ENCODE measurements at places on chromosomes 2 and 18. TPM values are rescaled to one million over a fixed set of nuclear protein-coding genes. Genes with fewer than 3 reads are reported as not detected.

RNU2-63P gene
- total RNA-seq = not detected

GRCh38 chr18:75201282-75202270 lies 7.4 kb downstream of the PTGR3 start:
- DNase-seq = no peak
- peak overlapping the region; percentile 97 for H3K27ac ChIP-seq
- no peak overlapping the region for H3K4me3 ChIP-seq

GRCh38 chr2:231386446-231386845 lies 9.1 kb upstream of the B3GNT7 start:
- no peaks in the 10 kb centered on the region for H3K27me3 ChIP-seq
- no peak for DNase-seq
- H3K27ac ChIP-seq = no peak overlapping the region
- no peaks in the 10 kb centered on the region for H3K4me1 ChIP-seq
- no peak overlapping the region for H3K4me3 ChIP-seq

DNA sequence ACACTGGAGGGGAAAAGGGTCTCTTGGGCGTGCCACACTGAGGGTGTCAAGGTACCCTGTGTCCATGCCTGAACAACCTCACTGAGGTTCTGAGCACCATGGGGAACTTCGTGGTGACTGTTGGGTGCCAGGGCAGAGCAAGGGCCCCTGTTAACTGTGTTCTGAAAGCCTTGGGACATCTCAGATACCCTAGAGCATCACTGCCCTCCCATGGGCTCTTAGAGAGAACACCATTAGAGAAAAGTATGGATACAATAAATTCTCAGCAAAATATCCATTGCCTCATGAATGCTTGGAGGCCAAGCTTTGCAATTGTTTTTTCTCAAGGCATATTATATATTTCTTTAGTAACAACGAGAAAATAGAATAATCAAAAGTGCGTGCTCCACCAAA lies 488.5 kb upstream of the NRP2 start:
- no peak overlapping the region for H3K4me3 ChIP-seq
- H3K27ac ChIP-seq = no peak overlapping the region
- H3K4me1 ChIP-seq = no peaks in the 10 kb centered on the region
- H3K27me3 ChIP-seq = no peaks in the 10 kb centered on the region
- DNase-seq = no peak

NEUROD1 gene
- total RNA-seq = not detected

SCN3A gene
- 1.9 TPM for total RNA-seq

DNA sequence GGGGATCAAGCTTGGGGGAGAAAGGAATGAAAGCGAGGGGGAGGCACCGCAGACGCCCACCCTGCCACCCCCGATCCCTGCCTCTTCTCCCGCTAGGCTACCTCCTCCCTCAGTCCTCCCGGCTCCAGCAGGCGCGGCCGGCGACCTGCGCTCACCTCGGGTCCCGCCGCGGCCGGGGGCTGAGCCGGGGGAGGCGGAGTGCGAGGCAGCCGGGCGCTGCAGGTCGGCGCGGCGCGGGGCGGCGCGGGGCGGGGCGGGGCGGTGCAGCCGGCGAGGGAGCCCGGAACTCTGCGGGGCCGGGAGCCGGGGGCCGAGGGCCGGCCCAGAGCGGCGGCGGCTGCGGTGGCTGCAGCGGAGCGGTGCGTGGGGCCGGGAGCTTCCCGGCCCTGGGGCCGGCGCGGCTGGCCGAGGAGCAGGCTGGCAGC lies 477 bp downstream of the ACVR1 start:
- peak; percentile 71 for DNase-seq
- no peaks in the 10 kb centered on the region for H3K36me3 ChIP-seq
- no peaks in the 10 kb centered on the region for H3K27me3 ChIP-seq
- peaks cover 22% of the 10 kb centered on the region for H3K4me1 ChIP-seq

DNA sequence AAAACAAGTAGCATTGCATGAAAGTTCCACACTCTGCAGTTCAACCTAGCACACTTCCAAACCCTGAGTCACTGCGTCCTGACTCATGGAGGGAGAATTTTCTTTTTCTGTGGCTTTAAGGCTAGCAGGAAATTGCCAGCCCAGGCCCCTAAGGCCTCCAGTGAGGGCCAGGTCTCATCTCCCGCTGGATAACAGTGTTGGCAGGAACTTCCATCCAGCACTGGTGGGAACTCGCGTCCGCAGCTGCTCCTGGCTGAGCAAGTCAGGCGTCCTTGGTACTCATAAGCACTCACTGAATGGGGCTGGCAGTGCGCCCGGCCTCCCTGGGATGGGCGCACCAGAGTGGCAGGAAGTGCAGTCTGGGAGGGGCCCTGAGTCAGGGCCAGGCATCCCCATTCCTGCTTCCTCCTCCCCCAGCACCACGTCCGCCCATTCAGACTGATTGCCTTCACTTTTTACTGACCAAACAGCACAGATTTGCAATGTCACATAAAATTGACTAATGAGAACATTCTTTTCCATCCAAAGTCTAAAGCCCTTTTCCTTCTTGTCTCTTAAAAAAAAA lies 14.3 kb downstream of the MALL start:
- peak; percentile 94 for DNase-seq
- H3K27ac ChIP-seq = peak overlapping the region; percentile 86
- H3K4me3 ChIP-seq = no peak overlapping the region
- H3K4me1 ChIP-seq = peaks cover 59% of the 10 kb centered on the region

GRCh38 chr2:226403369-226403768 lies 396.3 kb downstream of the IRS1 start:
- H3K4me1 ChIP-seq = no peaks in the 10 kb centered on the region
- H3K27ac ChIP-seq = no peak overlapping the region
- no peak for DNase-seq
- H3K27me3 ChIP-seq = no peaks in the 10 kb centered on the region
- H3K4me3 ChIP-seq = no peak overlapping the region

DNA sequence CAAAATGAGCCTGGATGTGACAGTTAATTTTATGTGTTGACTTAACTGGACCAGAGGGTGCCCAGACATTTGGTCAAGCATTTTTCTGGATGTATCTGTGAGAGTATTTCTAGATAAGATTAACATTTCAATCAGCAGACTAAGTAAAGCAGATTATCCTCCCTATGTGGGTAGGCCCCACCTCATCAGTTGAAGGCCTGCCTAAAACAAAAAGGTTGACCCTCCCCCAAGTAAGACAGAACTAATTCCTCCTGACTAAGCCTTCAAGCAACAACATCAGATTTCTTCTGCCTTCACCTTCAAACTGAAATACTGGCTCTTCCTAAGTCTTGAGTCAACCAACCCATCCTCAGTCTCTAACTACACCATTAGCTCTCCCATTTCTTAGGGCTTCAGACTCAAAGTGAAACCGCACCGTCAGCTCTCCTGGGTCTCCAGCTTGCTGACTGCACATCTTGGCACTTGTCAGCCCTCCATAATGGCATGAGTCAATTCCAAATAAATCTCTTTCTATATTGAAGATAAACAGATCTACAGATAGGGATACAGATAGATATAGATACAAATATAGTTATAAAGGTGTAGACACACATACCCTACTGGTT lies 47.9 kb downstream of the MEMO1 start:
- H3K4me1 ChIP-seq = peaks cover 9% of the 10 kb centered on the region
- no peaks in the 10 kb centered on the region for H3K27me3 ChIP-seq
- H3K27ac ChIP-seq = no peak overlapping the region
- DNase-seq = no peak

- no peak overlapping the region for H3K4me3 ChIP-seq
- no peak for DNase-seq
- no peaks in the 10 kb centered on the region for H3K27me3 ChIP-seq
- H3K27ac ChIP-seq = no peak overlapping the region
- no peaks in the 10 kb centered on the region for H3K36me3 ChIP-seq
- no peaks in the 10 kb centered on the region for H3K4me1 ChIP-seq
Measured at GRCh38 chr2:119255760-119256581, 32.3 kb downstream of the STEAP3 start.

GRCh38 chr2:211867845-211868451 lies 670.7 kb downstream of the ERBB4 start:
- H3K4me1 ChIP-seq = no peaks in the 10 kb centered on the region
- H3K27ac ChIP-seq = no peak overlapping the region
- H3K4me3 ChIP-seq = no peak overlapping the region
- no peaks in the 10 kb centered on the region for H3K36me3 ChIP-seq
- H3K27me3 ChIP-seq = no peaks in the 10 kb centered on the region

DNA sequence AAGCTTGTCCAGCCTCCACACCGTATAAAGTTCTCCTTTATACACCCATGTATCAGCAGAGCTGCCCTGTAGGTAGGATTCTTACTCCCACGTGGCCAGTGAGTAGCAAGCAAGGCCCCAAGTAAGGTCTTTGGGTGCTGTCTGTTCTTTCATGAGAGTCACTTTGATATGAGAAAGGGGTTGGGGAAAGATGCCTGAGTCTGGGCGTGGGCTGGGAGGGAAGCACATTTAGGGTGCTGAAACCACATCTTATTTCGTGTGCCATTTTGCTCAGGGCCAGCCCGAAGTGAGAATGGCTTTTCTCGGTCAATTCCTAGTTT lies 436 bp upstream of the ITPRIPL1 start:
- peaks cover 66% of the 10 kb centered on the region for H3K27me3 ChIP-seq
- DNase-seq = no peak
- H3K27ac ChIP-seq = peak overlapping the region; percentile 44

GRCh38 chr2:223585666-223586065 lies 16.5 kb downstream of the SCG2 start:
- no peak for DNase-seq
- no peak overlapping the region for H3K4me3 ChIP-seq
- no peak overlapping the region for H3K27ac ChIP-seq
- H3K36me3 ChIP-seq = no peaks in the 10 kb centered on the region
- H3K4me1 ChIP-seq = no peaks in the 10 kb centered on the region

TLX2 gene
- 0.96 TPM for total RNA-seq

- H3K4me3 ChIP-seq = no peak overlapping the region
- H3K4me1 ChIP-seq = no peaks in the 10 kb centered on the region
- DNase-seq = no peak
- H3K27ac ChIP-seq = no peak overlapping the region
- H3K27me3 ChIP-seq = no peaks in the 10 kb centered on the region
- H3K36me3 ChIP-seq = no peaks in the 10 kb centered on the region
Measured at GRCh38 chr18:63617915-63618234, 26.2 kb downstream of the SERPINB4 start.

KIF5C gene
- 2.0 TPM for total RNA-seq

SDC1 gene
- 109 TPM for total RNA-seq

GRCh38 chr18:45974088-45974536 lies 7.0 kb upstream of the EPG5 start:
- no peaks in the 10 kb centered on the region for H3K36me3 ChIP-seq
- H3K4me3 ChIP-seq = no peak overlapping the region
- no peak overlapping the region for H3K27ac ChIP-seq
- H3K27me3 ChIP-seq = no peaks in the 10 kb centered on the region
- DNase-seq = peak; percentile 71
- H3K4me1 ChIP-seq = peaks cover 5% of the 10 kb centered on the region

DNA sequence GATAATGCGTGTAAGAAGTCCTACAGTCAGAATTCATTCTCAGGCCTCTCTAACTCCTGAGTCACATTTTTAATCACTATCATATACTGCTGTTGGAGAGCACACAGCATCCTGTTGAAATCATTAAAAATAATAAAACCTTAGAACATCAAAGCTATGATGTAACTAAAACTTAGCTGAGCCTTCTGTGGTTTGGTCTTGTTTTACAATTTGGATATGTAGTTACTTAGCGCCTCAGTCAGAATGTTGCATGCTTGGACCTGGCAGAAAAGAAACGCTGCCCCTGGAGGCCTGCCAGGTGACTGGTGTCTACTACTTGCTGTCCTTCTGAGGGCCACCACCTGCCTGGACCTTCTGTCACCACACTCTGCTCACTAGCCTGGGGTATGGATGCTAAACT lies 261.1 kb upstream of the RASGRP3 start:
- peak overlapping the region; percentile 17 for H3K27ac ChIP-seq
- no peak overlapping the region for H3K4me3 ChIP-seq
- no peaks in the 10 kb centered on the region for H3K27me3 ChIP-seq
- no peak for DNase-seq

DNA sequence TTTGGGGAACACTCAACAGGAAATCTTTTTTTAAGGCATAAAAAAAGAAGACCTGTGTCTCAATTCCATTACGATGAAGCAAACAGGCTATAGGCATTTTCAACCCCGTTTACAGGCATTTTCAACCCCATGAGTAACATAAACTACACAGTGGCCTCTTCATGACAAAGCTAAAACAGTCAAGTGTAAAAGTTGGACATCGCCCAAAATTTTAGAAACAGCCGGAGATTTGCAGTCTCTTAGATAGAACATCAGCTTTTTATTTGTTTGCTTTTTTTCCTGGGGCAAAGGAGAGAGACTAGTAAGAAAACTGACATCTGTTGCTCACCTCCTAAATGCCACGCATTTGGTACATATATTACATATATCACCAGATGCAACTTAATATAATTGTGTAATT lies 173.7 kb downstream of the CMPK2 start:
- DNase-seq = no peak
- no peaks in the 10 kb centered on the region for H3K27me3 ChIP-seq
- no peak overlapping the region for H3K27ac ChIP-seq

DNA sequence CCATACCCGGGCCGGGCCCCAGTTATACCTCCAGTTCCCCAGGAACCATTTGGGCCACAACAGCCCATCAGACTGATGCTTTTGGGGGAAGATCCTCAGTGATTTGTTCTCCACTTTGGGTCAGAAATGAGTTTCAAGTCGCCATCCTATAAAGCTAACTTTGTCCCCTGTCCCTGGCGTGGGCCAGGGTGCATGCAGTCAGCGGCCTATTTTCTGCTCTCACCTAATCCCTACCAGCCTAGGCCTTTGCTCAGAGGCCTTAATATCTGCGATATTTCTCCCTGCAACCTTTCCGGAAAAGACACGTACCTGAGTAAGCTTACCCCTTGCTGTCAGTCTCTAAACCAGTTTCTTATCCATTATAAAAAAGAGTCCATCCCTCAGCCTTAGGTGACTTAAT lies 7.2 kb downstream of the DNMT3A start:
- no peak overlapping the region for H3K4me3 ChIP-seq
- no peaks in the 10 kb centered on the region for H3K27me3 ChIP-seq
- no peaks in the 10 kb centered on the region for H3K36me3 ChIP-seq
- H3K27ac ChIP-seq = no peak overlapping the region
- H3K4me1 ChIP-seq = peaks cover 53% of the 10 kb centered on the region

GALR1 gene
- total RNA-seq = under 0.01 TPM

- H3K36me3 ChIP-seq = no peaks in the 10 kb centered on the region
- no peak overlapping the region for H3K27ac ChIP-seq
- H3K27me3 ChIP-seq = no peaks in the 10 kb centered on the region
- H3K4me1 ChIP-seq = no peaks in the 10 kb centered on the region
Measured at GRCh38 chr2:133177196-133177595, 391.1 kb downstream of the NCKAP5 start.

GRCh38 chr18:51074605-51075004 lies 44.6 kb downstream of the SMAD4 start:
- DNase-seq = no peak
- H3K4me3 ChIP-seq = no peak overlapping the region
- peaks cover 27% of the 10 kb centered on the region for H3K36me3 ChIP-seq
- H3K27me3 ChIP-seq = no peaks in the 10 kb centered on the region
- no peaks in the 10 kb centered on the region for H3K4me1 ChIP-seq

DNA sequence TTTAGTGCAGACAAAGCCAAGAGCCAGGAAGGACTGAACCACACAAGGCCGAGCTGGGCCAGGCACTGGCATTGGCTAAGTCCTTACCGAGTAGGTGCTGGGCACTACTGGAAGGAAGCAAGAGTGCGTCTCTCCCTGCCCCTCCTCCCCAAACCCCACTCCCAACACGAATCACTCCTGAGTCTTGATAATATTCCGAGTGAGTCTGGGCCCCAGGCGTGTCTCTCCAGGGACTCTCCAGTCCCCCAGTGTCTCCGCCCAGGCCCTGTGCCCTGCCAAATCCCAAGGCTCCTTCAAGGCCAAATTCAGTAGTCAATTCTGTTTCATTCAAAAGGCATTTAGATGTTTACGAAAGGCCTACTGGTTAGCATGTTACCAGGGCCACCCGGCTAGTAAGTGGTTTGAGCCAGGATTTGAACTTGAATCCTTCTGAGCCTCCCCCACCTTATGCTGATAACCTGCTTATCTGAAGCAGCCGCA lies 82.8 kb downstream of the GLI2 start:
- peaks cover 7% of the 10 kb centered on the region for H3K4me1 ChIP-seq
- H3K27ac ChIP-seq = peak overlapping the region; percentile 74
- no peaks in the 10 kb centered on the region for H3K36me3 ChIP-seq
